GM12864 (cell line): ENCODE measurements at places on chromosomes 6 and 20.

DNA sequence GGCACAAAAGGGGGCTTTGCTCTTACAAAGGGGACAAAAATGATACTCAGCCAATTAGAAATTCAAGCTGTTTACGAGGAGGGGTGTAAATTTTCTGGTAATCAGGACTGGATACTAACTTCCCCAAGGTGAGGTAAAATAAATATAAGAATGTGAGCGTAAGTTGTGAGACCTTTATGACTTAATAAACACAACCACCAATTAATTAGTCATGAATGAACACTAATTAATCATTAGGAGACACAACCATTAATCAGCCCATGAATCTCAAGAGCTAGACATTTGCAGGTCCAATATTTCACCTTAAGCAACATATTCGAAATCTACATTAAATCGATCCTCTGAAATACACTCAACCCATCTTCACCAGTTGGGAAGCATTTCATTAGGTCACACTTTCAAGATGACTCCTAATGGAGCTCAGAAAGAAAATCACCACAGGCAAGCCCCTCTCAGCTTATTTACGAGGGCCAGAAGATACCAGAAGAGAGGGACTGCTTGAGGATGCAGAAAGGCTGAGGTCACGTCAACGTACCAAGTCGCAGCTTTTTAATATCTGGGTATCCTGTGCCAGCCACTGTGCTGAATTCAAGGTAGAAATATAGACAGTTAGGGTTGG is 2.7 kb downstream of the ADTRP start:
- no peak for DNase-seq

DNA sequence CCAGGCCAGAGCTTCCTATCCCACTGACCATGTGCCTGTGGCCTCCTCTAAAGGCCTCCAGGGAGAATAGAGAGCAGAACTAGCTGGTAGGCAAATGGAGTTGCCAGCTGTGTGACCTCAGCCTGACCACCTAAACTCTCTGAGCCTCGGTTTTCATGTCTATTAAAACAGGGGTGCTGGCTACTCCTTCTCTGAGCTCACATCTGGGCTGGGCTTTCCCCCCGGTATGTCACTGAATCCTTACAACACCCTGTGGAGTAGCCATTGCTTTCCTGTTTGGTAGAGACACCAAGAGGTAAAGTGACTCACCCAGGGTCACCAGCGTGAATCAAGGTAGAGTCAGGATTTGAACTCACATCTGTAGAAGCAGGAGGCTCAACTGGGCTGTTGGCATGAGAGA is 132.1 kb downstream of the JPH2 start:
- no peak for DNase-seq

GRCh38 chr20:32052090-32052777 is at the start of gene HCK:
Gene HCK, plus strand, starts transcription at chr20:32052242.
- DNase-seq, result no peak

GRCh38 chr6:158398252-158399024 is 86.2 kb downstream of the TULP4 start:
- no peak for DNase-seq

DNA sequence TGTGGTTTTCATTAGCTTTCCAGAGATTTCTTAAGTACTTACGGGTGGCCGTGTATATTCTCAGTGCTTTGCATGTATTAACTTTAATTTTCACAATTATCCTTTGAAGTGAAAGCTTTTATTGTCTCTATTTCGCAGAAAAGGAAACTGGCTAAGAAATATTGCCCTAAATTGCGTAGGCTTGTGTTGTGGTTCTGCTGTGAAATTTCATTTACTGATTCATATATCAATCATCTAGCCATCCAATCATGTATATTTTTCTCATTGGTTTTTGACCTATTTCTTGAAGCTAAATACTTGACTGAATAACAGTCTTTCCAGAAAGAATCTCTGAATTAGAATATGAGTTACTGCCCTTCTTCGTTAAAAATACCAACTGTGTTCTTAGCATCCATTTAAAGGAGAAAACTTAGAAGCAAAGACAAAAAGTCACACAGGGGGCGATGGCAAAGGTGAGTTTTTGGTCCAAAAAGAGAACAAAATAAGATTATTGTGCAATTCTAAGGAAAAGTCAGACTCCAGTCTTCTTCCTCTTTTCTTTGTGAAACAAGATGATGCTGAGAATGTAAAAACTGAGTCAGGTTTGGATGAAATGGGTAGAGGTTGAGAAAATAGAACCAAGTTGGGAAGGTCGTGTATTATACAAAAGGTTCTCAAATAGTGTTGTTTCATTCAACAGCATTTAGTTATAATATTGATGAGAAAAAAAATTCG is 1.4 kb downstream of the CYB5R4 start:
- DNase-seq, result no peak

- no peak for DNase-seq
Measured at GRCh38 chr6:142011156-142011555, 121.6 kb upstream of the GJE1 start.
